Kasumi-1 (cell line): ENCODE measurements at places on chromosomes 1 and 21.

GRCh38 chr1:164648636-164649035 lies 89.7 kb downstream of the PBX1 start:
- no peak for DNase-seq

- no peak for DNase-seq
Measured at GRCh38 chr1:239717097-239717917, 330.9 kb downstream of the CHRM3 start.

- DNase-seq, result peak; percentile 56
Measured at GRCh38 chr21:33078907-33079582, 9.1 kb downstream of the OLIG1 start.

- DNase-seq, result peak; percentile 86
Measured at GRCh38 chr1:160607011-160607671, 27.8 kb upstream of the CD84 start.

DNA sequence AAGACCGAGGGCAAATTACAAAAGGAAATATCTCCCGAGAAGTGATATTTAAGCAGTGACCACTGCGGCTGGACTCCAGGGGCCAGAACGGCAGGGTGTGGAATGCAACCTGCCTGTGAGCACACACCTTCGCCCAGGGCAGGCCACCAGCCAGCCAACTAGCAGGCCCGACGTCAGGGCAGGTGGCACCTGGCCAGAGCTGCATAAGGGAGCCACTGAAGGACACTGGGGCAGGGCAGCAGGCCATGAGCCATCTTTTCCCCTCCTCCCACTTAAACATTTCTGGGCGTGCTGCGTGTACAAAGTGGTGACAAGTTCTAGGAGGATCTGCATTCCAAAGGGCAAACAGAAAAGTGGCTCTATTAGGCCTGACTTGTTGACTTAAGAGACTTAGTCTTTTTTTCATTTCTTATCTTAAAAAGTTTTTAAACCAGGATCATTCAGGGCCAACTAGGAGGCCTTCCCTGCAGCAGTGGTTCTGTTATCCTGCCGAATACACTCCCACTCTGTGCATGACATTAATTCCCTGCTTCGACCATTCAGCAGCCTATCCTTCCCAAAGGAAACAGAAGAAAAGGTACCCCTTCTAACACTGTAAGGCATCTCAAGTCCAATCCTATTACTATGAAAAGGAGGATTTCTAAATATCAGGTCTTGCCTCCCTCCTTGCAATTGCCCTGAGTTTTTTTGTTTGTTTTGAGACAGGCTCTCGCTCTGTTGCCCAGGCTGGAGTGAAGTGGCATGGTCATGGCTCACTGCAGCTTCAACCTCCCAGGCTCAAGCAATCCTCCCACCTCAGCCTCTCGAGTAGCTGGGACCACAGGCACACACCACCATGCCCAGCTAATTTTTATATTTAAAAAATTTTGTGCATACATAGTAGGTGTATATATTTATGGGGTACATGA lies 96.3 kb downstream of the BCAR3 start:
- DNase-seq, result no peak

- DNase-seq, result no peak
Measured at GRCh38 chr1:183291216-183291762, 105.2 kb downstream of the LAMC2 start.

DNA sequence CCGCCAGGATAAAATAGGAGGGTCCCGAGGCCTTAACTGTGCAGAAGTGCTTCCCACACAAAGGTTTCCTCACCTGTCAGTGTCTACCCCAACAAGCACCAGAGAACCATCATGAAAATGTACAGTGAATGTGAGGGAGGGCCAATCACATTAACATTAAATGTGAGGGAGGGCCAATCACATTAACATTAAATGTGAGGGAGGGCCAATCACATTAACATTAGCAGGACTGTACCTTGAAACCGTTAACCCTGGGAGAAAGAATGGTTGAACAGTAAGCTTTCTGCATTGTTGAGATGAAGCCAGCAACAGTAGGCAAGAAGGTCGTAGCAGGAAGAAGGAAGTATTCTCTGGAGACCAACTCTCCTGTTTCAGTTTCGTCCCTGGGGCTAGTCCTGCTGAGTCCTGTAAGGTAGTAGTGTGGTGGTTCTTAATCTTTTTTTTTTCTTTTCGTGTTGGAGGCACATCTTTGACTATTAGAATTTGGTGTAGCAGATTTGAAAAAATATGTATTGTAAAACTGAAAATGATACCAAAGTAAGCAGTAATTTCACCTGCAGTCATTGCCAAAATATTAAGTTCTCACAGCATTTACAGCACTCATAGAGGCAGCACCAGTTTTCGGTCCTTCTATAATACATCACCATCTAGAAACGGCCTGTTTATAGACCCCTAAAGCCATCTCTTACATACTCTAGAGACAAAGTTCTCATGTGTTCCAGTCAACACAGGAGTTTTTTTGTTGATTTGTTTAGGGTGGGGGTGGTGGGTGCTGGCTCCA lies 98.6 kb upstream of the PPP2R5A start:
- DNase-seq, result no peak

DNA sequence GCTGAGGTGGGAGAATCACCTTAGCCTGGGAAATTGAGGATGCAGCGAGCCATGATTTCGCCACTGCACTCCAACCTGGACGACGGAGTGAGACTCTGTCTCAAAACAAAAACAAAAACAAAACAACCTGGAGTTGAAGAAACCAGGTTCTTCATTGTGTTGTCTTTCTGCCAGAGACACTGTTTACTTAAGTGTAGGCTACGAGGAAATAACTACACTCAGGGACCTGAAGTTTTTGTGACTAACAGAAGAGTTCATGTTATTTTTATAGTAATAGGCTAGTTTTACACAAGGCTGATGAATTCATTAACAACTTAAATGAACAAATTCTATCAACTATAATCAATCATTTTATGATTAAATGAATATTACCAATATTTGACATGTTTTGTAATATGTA lies 98.5 kb upstream of the MPC2 start:
- DNase-seq, result no peak

- no peak for DNase-seq
Measured at GRCh38 chr1:101004670-101005069, 20.9 kb downstream of the DPH5 start.

DNA sequence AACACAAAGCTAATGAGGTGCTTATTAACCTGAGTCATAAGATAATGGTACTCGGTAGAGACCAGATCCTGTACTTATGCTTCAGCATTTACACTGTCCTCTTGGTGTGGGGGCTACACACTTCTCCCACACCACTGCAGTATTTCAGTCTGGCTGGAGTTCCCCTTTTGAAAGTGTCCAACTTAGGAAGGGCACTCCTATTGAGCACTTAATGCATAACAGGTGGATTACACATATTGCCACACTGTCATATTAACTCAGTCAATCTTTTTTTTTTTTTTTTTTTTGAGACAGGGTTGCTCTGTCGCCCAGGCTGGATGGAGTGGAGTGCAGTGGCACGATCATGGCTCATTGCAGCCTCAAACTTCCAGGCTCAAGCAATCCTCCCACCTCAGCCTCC lies 1.5 kb downstream of the GPATCH4 start:
- DNase-seq, result peak; percentile 89

GRCh38 chr1:23528250-23528978 lies 2.6 kb downstream of the E2F2 start:
- DNase-seq, result peak; percentile 41

DNA sequence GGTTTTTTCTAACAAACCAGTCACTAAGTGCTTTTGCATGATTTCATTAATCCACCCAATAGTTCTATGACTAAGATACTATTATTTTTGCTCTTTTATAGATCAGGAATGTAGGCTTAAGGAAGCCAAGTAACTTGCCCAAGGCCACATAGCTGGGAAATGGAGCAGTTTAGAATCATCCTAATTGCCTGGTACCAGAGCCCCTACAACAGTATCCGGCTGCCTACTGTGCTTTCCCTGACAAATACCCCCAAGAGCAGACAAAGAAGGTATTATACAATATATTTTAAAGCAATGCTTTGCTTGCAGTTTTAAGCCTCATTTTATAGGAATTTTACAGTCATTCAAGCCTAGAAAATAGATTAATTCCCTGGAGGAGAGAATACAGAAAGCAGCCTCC lies 45.5 kb upstream of the RASAL2 start:
- DNase-seq, result no peak

GRCh38 chr1:161962091-161962887 lies 61.4 kb downstream of the OLFML2B start:
- no peak for DNase-seq

DNA sequence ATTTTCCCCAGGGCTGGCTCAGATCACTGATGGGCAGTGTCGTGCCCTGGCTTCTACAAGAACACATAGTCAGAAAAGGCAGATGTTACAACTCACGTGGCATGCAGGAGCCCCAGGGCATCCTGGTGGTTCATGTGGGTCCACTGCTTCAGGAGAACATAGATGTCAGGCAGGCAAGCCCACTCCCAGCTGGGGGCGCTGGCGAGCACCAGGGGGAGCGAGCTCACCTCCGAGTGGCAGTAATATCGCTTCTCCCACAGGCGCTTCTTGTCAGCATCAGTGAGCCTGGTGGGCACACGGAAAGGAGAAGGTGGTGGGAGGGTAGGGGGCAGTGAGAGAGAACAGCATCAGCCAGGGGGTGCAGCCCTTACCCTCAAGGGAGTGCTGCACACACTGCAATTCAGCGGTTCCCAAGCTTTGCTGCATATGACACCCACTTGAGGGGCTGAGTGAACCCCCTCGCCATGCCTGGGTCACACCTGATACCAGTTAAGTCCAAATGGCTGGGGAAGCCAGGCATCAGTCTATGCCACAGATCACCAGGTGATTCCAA lies 34.3 kb upstream of the PPP1R15B start:
- peak; percentile 47 for DNase-seq

GRCh38 chr1:213136190-213136917 lies 85.3 kb downstream of the RPS6KC1 start:
- DNase-seq, result no peak

DNA sequence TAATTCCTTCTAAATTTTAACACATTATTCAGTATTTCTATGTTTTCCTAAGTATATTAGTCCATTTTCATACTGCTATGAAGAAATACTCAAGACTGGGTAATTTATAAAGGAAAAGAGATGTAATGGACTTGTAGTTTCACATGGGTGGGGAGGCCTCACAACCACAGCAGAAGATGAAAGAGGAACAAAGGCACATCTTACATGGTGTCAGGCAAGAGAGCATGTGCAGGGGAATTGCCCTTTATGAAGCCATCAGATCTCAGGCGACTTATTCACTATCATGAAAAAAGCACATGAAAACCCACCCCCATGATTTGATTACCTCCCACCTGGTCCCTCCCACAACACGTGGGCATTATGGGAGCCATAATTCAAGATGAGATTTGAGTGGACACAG lies 15.6 kb downstream of the GBP5 start:
- DNase-seq, result no peak

GRCh38 chr1:33327587-33328325 lies 6.9 kb upstream of the A3GALT2 start:
- no peak for DNase-seq

- DNase-seq, result no peak
Measured at GRCh38 chr1:247212012-247212411, 40.2 kb upstream of the ZNF124 start.

DNA sequence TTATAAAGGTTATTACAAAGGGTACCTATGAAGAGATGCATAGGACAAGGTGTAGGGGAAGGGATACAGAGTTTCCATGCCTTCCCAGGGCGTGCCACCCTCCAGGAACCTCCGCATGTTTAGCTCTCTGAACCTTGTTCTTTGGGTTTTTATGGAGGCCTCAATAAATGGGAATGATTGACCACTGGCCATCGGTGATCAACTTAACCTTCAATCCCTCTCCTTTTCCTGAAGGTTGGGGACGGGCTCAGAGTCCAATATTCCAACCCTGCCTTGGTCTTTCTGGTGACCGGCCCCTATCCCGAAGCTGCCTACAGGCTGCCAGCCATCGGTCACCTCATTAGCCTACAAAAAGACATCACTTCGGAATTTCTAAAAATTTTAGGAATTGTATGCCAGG lies 11.7 kb downstream of the CD244 start:
- DNase-seq, result no peak

GRCh38 chr21:18157406-18157805 lies 87.2 kb upstream of the CHODL start:
- no peak for DNase-seq

DNA sequence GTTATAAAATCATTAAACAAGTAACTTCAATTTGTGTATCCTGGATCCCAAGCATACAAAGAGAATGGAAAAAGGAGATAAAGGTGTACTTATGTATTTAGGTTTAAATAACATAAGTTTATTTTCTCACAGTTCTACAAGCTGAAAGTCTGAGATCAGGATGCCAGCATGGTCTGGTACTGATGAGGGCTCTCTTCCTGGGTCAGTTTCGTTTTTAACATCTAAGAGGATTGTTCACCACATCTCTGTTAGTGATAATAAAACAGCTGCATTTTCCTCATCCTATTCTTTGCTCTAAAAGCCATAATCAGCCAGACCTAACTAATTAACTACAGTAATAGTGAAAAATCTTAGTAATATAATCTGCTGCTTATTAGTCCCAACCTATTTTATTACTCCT lies 5.2 kb downstream of the EGLN1 start:
- DNase-seq, result no peak

DNA sequence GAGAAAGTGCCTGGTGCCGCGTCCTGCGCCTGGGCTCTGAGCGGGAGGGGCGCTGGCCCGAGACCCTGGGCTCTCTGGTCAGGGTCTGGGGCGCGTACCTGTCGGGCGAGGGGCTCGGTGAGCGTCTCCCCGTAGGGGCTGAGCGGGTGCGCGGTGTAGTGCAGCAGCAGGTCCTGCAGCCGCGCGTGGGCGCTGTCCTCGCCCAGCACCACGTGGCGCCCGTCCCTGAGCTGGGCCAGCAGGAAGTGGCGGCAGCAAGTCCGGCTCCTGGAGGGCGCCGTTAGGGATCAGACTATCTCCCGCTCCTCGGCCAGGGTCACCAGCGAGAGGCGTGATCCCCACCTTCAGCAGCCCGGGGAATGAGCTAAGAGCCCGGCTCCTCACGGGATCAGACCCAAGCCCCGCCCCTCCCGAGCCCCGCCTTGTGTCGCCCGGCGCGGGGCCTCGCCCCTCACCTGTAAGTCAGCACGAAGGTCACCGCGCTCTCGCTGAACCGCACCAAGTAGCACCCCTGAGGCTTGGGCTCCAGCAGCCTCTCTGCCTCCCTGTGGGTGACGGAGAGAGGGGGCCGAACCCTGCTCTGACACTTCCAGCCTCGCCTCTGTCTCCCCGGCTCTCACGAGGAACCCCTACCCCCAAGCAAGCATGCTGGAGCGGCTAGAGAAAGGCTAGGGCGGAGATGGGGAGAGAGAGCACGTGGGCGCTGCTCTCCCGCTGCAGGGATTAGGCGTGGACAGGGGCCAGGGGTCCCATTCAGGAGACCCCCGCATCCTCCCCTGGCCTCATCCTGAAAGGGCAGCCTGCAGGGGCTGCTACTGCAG lies 2.7 kb downstream of the SH2D2A start:
- DNase-seq, result peak; percentile 39

DNA sequence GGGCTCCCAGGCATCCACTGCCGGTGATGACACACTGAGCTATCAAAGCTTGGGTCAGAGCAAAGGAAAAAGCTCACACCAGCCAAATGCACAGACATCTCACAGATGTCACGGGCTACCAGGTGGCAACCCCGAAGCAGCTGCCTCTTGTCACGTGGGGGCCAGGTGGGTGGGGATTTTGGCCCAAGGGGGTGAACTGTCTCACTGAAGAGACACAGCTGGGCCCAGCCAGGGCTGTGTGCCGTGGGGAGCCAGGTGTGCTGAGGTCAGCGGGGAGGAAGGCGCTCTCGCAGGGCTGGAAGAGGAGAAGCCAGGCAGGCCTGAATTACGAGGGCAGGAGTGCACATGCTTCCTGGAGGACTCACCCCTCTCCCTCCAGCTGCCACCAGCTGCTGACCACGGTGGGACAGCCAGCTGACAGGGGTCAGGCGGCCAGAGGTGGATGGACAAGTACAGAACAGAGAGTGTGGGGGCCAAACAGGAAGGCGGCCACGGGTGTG lies 32.4 kb downstream of the KCNN3 start:
- DNase-seq, result no peak
